ENCODE measurements at places on chromosomes 3 and 15.

GRCh38 chr3:177352424-177352823 is 155.1 kb upstream of the TBL1XR1 start:
- no peak for DNase-seq

DNA sequence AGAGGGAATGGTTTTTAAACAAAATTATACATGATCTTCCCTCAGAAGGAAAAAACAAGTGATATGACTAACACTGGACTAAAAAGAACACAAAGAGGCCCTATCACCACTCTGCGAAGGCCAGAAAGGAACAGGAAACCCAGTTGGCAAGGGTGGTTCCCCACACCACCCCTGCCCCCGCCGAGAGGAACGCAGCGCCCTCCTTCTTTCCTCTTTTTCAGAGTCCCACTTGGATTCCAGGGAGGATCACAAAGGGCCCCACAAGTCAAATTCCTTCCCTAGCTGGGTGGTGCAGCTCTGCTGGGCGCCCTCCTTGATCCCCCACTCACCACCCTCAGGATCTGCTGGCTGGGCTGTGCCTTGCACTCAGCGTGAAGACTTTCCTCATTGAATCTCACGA is 29.8 kb downstream of the PLA1A start:
- DNase-seq = no peak

DNA sequence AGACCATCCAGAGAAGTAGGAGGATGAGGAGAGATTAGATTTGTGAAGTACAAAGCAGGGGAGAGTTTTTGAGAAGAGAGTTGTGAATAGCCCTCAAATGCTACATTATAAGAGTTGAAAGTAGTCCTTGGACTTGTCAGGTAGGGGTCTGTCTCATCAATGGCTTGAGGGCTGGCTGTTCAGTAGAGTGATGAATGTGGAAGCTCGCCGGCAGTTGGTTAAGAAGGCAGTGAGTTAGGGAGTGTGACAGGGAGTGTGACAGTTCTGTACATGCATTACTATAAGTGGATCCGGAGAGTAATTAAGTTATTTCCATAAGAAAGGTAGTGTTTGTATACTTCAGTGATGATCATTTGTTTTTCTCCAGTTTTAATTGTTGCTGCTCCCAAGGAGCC is 32.5 kb downstream of the SLMAP start:
- no peak for DNase-seq

DNA sequence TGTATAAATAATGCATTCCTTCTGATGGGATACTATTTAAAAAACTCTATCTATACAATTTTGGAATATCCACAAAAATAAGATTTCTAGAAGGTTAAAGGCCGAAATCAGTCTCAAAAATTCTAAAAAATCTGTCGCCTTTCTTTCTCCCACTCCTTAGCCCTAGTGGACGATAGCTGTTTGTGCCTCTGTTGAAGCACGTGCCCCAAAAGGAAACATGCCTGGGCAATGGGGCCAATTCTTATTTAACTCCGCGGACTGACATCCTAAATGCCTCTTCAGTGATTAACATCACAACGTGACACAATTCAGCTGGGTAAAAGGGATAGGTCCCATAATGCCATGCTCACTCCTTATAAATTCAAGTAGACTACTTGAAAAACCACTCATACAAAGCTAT is 65.1 kb downstream of the GAP43 start:
- DNase-seq = peak; percentile 42

DNA sequence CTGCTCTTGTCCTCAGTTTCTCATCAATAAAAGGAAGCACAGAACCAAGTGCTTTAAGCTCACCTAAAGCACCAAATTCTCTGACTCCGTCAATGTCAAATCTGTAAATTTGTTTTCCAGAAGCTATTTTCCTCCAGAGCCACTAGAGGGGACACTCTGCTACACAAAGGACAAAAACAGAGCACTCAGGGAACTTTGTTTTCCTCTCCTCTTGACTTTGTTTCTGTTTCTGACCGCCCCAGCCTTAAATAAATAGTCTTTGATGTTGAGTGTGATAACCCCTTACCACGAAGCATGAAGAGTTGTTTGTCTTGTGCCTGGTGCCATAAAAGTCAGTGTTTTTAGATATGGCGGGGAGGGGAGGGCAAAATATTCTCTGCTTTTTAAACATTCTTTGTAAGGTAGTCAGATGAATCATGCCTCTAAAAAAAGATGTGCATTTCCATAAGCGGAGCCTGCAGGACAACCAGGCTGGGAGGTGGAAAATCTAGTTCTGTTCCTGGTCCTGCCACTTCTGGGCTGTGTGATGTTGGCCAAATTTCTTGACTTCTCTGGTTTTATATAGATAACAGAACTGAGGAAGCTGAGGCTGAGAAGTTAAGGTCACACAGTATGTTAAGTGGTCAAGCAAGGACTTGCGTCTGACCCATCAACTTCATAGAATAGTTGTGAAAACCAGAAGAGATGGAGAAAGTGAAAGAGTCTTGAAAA is 7.3 kb upstream of the ZBTB38 start:
- no peak for DNase-seq

DNA sequence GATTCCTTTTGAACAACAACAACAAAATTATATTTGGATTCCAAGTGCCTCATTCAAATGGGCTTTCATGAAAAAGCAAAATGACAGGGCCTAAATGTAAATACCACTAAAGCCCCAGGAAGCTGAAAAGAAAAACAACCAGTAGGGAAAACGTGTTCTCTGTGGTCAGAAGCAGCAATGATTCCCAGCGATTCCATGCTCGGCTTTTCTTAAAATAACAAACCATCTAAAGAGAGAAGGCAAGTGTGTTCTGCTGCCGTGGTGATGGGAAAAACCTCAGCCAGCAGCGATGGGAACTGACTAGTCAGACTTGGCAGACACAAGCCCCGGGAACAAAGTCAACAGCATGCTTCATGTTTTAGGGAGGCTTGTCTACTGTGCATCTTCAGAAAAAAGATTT is 153.6 kb downstream of the TNIK start:
- DNase-seq = no peak

GRCh38 chr15:94665676-94666441 is 434.5 kb downstream of the MCTP2 start:
- DNase-seq = no peak

DNA sequence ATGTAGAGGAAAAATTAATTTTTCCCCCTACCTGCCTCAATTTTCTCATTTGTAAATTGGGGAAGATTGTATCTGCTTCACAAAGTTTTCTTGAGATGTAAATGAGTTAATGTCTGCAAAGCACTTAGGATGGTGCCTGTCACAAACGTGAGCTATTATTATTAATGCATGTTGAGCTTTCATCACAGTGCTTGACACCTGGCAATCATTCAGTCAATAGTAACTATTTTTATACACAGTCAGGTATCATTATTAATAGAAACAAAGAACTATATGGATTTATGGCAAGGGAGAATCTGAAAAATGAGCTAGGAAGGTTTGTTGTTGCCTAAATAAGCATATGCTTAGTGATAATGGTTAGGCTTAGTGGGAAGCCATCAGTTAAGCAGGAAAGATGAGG is 238.2 kb upstream of the GRM7 start:
- DNase-seq = no peak

GRCh38 chr3:189630767-189631372 is 319 bp upstream of the TP63 start:
- DNase-seq = no peak

- DNase-seq = no peak
Measured at GRCh38 chr15:67061811-67062368, 3.5 kb upstream of the SMAD3 start.

GRCh38 chr3:112141293-112141692 is 8.2 kb upstream of the GCSAM start:
- no peak for DNase-seq

DNA sequence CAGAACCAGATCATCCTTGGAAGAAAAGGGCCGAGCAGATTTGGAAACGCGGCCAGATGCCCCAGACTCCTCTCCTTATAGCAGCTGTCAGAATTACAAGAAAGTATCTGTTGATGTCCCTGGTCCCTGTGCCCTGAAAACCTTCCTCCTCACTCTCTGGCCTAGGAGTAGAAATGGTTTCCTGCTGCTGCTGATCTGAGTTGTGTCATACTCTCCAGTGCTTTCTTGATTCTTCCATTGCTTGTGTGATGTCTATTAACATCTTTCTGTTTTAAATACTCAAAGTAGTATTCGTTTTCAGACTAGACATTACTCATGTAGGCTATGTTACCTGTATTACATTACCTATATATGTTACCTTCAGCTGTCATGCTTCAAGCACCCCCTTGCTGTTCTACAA is 26.8 kb upstream of the HERC1 start:
- DNase-seq = no peak

- DNase-seq = no peak
Measured at GRCh38 chr3:12702501-12702900, 38.6 kb upstream of the RAF1 start.

DNA sequence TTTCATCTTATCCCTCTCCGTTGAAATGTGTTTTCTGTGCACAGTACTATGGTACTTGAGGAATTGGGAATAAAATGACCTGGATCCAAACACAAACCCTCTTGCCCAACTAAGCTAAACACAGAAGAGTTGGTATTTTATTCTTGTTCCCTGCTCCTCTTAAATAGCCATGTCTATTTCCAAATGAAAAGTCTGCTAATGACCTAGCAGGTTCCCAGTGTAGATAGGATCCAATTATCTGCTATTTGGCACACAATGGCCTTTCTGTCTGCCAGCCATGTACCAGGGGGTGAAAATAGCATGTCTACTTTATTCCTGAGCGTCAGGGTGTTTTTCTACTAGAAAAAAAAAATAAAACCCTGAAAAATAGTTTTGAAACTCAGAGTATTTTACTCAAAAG is 657.0 kb upstream of the NAALADL2 start:
- no peak for DNase-seq

GRCh38 chr3:47421741-47422649 is 41.2 kb downstream of the PTPN23 start:
- no peak for DNase-seq

DNA sequence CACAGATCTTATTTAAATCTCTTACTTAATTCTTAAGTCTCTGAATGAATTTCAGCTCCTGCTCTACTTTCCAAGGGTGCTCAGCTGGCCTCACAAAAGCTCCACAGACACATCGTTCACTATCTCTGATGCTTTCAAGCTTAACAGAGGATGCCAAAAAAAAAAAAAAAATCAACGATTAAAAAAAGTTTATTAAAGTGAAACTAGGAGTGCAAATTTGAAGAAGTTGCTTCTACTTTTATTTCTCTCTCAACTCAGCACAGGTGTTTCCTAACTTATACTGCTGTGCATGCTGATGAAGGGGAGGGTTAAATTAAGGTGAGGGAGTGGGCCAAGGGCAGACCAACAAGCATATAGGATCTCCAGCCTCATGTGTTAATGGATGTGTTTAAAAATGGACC is 157.2 kb downstream of the TIGIT start:
- no peak for DNase-seq

GRCh38 chr3:188421151-188421821 is 267.3 kb downstream of the LPP start:
- DNase-seq = no peak

GRCh38 chr3:95097493-95097892 is 1034.6 kb downstream of the NSUN3 start:
- DNase-seq = no peak

DNA sequence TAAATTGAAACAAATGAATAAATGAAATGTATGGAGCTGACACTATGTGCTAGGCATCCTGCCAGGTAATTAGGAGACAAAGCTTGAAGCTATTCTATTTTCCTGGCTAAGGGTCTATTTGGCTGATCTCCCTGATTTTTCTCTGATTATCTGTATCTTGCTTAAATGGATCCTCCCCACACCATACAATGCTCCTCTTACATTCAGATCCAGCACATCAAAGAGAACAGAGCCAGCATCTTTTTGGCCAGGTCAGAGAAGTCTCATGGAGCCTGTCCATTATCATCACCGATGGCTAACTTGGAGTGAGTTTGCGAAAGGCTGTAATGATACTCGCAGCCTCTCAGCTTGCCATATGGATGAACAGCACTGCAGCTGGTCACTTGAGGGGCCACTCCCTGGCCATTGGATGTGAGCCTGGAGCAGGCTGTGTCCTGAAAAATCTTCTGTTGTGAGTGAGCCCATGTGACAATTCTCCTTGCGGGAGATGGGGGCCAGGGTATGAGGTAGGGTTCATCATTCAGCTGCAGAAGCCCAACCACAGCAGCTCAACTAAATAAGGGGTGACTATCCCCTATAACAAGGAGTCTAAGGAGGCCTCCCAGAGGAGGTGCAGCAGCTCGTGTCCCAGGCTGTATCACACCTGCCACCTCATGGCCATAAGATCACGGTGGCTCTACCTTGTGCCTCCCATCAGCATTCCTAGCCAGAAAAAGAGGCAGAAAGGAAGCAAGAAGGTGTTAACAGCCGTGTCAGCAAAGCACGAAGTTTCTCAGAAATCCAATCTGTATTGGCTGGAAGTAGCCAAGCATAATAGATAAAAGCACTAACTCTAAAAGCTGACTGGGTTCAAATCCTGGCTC is 69.3 kb upstream of the ST8SIA2 start:
- DNase-seq = no peak

- no peak for DNase-seq
Measured at GRCh38 chr3:136545664-136546268, 206.4 kb downstream of the STAG1 start.

- no peak for DNase-seq
Measured at GRCh38 chr3:78048698-78049097, 1008.8 kb downstream of the ROBO2 start.

DNA sequence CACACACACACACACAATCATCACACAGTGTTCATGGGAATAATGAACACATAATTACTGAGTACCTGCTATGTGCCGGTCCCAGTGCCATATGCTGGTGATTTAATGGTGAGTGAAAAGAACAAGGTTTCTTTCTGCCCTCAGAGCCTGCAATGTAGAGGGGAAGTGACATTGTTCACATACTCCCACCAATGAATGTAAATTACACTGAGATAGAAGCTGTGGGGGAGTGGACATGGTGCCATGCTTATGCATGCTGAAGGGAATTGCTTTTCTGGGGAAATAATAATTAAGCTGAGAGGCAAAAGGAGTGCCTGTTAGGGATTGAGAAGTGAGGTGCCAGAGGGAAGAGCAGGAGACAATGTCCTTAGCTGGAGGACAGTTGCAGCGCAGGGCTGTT is 175.1 kb downstream of the MFSD1 start:
- no peak for DNase-seq

- DNase-seq = peak; percentile 6
Measured at GRCh38 chr15:66927201-66928077, 138.0 kb upstream of the SMAD3 start.

DNA sequence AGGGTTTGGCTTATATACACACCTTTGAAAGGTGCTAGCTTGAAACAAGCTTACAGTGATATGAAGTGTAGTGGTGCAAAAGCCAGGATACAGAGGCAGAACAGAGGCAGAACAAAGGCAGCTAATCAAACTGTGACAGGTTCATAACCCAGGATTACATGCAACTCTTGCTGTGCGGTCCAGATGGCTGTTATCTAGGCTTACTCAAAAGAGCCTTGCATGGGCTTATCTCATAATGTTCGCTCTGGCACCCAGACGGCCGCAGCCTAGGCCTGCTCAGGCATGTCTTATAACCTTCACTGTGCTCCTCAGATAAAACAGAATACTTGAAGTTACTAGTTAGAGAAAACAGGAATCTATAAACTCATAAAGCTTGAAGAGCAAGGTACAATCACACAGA is 22.8 kb upstream of the NOX5 start:
- DNase-seq = no peak

- no peak for DNase-seq
Measured at GRCh38 chr15:68644083-68644904, 65.5 kb downstream of the CORO2B start.

Measured in H9 (cell line).